ENCODE measurements at places on chromosomes 13 and 19.

- no peak for DNase-seq
Measured at GRCh38 chr13:27194895-27195764, 23.5 kb upstream of the USP12 start.

GRCh38 chr13:25468325-25469168, 96.8 kb downstream of the ATP8A2 start:
- DNase-seq: peak; percentile 80

- DNase-seq: no peak
Measured at GRCh38 chr19:57511484-57511883, 11.7 kb downstream of the ZNF773 start.

GRCh38 chr13:29324601-29325000, 270.9 kb downstream of the SLC7A1 start:
- DNase-seq: no peak

DNA sequence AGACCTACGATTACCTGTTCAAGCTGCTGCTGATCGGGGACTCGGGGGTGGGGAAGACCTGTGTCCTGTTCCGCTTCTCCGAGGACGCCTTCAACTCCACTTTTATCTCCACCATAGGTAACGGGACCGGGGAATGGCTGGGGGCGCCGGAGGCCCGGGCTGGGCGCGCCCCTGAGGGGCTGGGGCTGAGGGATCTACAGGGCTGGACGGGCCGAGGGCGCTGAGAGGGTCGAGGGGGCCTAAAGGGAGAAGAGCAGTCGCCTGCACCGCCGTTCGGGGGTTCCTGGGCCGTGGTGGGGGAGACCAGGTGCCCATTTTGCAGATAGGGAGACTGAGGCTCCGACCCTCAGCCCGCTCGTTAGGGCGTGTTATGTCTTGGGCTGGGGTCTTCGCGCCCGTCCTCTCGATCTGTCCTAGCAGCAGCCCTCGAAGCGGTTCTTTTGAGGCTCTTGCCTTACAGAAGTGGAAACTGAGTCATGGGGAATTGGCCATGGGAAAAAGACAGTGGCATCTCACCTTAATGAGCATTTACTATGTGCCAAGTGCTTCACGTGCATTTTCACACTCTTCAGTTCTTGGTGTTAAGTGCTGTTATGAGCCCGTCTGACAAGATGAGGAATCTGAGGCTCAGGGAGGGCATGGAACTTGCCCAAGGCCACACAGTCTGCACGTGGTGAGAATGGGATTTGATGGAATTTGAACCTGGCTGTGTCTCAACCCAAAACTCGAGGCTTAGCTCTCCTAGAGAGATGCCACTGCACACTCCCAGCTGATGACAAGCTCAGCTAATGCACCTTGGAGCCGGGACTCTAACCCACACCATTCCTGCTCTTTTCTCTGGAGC, 442 bp downstream of the RAB8A start:
- no peak for DNase-seq

- no peak for DNase-seq
Measured at GRCh38 chr13:87376081-87376480, 295.1 kb upstream of the SLITRK5 start.

- no peak for DNase-seq
Measured at GRCh38 chr13:60019119-60019993, 144.4 kb downstream of the DIAPH3 start.

All from brain (organoid and tissue), 16 donors.